Gastrocnemius medialis (tissue), 4 donors: ENCODE measurements at places on chromosomes 12 and 14.

GRCh38 chr14:97624985-97625384, 827.8 kb downstream of the VRK1 start:
- no peak overlapping the region for H3K4me3 ChIP-seq
- no peaks in the 10 kb centered on the region for H3K4me1 ChIP-seq
- no peaks in the 10 kb centered on the region for H3K36me3 ChIP-seq
- H3K27me3 ChIP-seq, result no peaks in the 10 kb centered on the region

GRCh38 chr14:106605548-106606448, 1079.4 kb downstream of the TMEM121 start:
- no peaks in the 10 kb centered on the region for H3K36me3 ChIP-seq
- no peak for DNase-seq
- H3K4me1 ChIP-seq, result no peaks in the 10 kb centered on the region

DNA sequence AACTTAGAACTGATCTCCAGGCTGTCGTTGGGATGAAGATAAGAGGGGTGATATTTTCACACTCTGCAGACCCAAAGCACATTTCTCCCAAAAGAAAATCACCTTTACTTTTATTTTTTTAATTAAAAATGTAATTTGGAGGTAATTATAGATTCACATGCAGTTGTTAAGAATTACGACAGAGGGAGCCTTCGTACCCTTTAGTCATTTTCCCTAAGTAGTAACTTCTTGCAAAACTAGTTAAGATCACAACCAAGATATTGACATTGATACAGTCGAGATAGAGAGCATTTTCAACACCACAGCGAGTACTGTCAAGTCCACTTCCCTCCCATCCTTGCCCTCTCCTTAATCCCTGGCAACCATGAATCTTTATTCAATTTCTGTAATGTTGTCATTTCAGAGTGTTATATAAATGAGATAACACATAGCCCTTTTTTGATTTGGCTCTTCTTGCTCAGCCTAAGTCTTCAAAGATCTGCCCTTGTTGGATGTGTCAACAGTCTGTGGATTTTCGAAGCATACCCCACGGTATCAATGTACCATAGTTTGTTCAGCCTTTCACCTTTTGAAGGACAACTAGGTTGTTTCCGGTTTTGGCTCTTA, 39.6 kb downstream of the DNAH10 start:
- no peak for DNase-seq
- H3K36me3 ChIP-seq, result no peaks in the 10 kb centered on the region
- no peaks in the 10 kb centered on the region for H3K27me3 ChIP-seq
- H3K27ac ChIP-seq, result no peak overlapping the region

- H3K4me3 ChIP-seq, result no peak overlapping the region
- H3K27ac ChIP-seq, result no peak overlapping the region
Measured at GRCh38 chr12:19530637-19531023, 91.3 kb downstream of the AEBP2 start.
